ENCODE measurements at places on chromosomes 7 and 10.

DNA sequence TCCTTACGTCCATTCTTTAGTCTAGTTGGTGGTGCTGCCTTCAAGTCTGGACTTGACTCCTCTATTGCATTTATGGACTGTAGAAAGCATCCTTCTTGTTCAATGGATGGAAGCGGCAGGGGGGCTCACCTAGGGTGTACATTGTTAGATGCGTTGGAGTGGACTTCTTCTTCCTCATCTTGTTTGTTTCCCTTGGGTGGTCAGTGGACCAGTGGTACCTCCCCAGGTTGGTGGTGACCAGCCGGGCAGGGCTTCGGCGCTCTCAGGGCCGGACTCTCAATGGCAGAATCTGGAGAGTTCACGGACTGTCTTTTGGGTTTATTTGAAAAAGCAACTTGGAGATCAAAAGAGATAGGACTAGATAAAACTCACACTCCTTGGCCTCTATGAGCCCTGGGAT, 6.2 kb upstream of the BTBD16 start:
- no peak for DNase-seq

- DNase-seq, result no peak
Measured at GRCh38 chr10:50291261-50291850, 40.0 kb upstream of the ASAH2 start.

DNA sequence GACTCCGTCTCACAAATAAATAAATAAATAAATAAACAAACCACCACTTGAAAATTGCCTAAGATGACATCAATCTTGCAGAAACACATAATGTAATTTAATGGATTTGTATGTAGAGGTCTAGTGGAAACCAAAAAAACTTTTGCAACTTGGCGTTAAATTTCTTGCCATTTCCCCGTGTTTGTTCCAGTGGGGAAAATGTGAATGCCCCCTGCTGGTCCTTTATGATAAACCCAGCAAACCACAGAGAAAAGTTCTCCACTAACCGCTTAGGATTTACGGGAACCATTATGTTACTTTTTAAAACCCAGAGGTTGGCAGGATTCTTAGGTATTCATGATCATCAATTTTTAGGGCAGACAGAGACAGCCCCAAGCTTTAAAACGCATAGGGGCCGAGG, 32.5 kb downstream of the LAMB4 start:
- no peak for DNase-seq

DNA sequence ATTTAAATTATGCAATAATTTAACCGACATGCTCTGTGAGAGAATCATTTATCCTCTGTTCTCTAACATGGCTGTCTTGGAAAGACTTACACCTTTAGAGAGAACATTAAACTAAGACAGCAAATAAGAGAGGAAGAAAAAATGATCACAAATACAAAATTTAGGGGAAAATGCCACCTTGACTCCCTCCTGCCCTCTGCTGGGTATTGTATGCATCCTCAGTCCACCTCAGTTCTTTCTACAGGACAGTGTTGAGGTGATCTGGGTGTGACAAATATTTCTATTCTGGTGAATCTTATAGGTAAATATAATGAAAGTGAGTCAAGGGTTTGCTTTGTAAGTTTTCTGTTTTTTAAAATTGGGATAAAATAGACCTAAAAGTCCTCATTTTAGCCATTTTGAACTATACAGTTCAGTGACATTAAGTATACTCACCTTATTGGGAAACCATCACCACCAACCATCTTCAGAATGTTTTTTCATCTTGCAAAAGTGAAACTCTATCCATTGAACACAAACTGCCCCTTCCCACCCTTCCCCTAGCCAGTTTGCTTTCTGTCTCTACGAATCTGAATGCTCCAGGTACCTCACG, 61.5 kb upstream of the ELMO1 start:
- no peak for DNase-seq

DNA sequence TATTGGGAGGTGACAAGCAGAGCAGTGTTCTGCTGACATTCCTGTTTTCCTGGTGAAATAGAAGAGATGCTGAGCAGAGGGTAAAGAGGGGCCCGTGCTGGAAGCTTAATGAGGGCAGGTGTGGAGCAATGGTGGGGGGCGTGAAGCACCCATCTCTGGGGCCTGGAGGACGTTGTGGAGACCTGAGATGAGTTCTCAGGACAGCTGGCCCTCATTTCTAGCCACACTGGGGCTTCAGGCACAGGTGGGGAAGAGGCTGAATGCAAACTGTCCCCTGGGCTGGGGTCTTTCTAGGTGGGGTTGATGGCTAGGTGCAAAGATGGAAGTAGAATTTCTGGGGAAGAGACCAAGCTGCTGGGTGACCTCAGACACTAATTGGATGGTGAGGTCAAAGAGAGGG, 274.2 kb upstream of the TCERG1L start:
- DNase-seq, result no peak

DNA sequence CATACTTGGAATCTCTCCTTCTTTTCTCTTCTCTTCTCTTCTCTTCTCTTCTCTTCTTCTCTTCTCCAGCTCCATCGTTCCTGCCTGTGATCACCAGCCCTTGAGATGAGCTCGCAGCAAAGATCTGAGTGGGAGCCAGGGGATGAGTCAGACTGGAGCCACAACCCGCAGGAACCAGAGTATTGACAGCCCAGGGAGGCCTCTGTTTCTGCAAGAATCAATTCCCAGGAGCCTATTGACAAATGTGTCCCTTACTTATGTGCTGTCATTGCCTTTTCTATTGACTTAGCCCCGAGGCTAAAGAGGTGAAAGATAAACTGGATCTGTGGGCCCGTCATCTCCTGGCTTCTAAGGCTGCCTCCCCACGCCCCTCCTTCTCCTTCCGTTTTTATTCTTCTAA, 13.1 kb upstream of the HABP2 start:
- no peak for DNase-seq

DNA sequence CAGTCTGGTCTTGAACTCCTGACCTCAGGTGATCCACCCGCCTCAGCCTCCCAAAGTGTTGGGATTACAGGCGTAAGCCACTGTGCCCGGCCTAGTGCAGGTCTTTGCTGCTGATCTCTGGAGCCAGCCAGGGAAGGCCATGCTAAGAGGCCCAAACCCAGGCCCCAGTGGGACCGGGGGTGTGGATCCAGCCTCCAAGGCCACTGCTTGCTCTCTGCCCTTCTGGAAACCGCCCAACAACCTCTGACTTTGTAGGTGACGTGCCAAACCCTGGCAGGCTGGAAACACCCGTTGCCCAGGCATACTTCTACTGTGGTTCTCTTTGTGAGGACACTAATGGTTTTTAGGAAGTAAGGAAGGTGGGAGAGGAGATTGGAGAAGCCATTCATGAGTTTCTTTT, 83.5 kb upstream of the GNA12 start:
- no peak for DNase-seq

DNA sequence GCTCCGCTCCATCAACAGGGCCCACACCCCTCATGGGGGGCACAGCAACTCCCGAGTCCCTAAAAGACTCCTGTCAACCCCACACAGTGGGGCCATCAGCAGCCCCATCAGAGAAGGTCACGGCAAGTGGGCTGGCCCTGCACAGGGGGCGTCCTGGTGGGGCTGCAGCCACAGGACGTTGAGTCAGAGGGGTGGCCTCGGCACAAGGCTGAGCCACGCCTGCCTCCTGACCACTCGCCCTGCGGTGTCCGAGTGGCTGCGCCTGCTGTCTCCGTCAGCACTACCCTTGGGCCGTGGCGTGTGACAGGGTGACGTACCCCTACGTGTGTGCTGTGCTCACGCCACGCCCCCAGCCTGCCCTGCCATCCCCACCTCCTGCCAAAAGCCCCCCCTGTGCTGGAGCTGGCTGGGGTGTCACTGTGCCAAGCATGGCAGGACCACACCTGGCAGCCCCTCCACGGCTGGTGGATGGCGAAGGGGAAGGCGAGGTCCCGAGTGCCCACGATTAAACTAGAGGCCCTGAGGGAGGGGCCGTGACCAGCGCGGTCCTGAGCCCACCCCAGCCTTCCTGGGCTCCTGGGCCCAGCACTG, 26.0 kb upstream of the NKX6-2 start:
- DNase-seq, result no peak

GRCh38 chr7:137592232-137592896, 248.8 kb upstream of the PTN start:
- no peak for DNase-seq

GRCh38 chr7:16063716-16064675, 357.3 kb downstream of the CRPPA start:
- no peak for DNase-seq

DNA sequence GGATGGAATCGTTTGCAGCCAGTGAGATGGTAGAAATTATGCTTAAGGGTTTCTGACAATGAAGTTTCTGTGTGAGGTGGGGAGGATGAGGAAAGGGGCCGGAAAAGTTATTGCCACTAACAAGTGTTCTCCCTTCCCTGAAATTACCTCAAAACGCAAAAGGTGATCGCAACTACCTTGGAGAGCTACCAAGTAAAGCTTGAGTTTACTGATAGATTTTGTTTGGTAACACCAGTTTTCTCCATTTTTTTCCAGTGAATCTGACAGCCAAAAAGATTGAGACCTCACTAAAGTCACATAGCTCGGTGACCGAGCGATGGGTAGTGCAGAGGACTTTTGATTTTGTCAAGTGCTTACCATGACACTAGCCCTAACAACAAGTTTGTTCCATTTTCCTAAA, 1.6 kb downstream of the SUV39H2 start:
- no peak for DNase-seq

DNA sequence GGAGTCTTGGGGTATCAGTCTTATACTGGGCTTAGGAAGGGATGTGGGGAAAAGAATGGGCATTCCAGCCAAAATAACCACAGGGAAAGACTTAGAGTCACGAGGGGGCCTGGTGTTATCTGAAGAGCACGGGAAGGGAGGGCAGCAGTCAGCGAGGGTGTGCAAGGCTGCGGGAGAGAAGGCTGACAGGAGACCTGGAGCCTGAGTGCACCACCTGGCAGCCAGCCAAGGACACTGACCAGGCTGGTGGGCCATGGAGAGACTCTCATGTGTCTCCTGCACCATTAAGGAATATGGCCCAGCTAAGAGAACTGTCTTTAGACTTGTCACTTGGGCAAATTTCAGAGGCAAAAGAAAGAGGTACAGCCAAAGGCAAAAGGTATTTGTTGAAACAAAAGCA, 69.6 kb downstream of the PKD1L1 start:
- no peak for DNase-seq

DNA sequence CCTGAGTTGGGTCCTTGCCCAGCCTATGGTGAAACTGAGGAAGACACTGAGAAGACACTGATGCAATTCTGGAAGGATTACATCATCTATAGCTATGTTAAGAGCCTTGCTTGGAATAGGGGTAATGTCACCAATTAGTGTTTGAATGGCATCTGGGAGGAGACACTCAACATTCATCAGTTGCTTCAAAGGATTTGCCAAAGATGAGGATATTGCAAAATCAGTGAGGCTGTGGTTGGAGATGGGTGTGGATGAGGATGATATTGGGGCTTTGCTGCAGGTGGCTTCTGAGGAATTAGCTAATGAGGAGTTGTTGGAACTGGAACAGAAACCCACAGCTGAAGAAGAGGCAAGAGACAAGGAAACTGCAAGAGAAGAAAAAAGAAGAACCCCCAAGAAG, 146.7 kb upstream of the SP4 start:
- no peak for DNase-seq

- DNase-seq, result no peak
Measured at GRCh38 chr10:32253276-32253675, 93.7 kb downstream of the EPC1 start.
